ENCODE measurements at places on chromosomes 12 and 14. TPM values are rescaled to one million over a fixed set of nuclear protein-coding genes. Genes with fewer than 3 reads are reported as not detected.

DNA sequence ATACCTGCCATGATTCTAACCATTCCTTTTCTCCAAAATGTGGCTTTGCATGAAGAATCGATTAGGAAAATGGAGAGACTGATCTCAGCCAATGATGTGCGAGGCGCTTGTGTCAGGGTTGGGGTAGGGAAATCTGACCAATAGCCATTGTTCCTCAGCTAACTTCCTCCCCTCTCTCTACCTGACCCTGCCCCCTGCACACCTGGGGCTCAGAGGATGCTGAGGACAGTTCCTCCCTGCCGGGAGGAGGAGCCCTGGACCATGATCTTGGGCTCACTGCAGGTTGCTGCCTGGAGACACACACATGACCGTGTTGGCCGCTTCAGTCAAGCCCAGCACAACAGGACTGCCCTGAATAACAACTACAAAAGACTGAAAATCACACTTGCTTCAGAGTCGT, 119.8 kb upstream of the SFSWAP start:
- no peak for DNase-seq

LMNTD1 gene
- not detected for polyA plus RNA-seq

DNA sequence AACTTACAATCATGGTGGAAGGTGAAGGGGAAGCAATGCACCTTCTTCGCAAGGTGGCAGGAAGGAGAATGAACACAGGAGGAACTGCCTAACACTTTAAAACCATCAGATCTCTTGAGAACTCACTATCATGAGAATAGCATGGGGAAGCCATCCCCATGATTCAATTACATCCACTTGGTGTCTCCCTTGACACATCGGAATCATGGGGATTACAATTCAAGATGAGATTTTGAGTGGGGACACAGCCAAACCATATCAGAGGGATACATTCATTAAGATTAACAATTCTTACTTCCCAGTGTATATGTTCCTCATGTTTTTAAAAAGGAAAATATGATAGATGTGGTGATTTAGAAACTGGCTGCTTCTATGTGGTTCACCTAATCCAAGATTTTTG, 117.9 kb downstream of the PDE3A start:
- no peak for DNase-seq

DNA sequence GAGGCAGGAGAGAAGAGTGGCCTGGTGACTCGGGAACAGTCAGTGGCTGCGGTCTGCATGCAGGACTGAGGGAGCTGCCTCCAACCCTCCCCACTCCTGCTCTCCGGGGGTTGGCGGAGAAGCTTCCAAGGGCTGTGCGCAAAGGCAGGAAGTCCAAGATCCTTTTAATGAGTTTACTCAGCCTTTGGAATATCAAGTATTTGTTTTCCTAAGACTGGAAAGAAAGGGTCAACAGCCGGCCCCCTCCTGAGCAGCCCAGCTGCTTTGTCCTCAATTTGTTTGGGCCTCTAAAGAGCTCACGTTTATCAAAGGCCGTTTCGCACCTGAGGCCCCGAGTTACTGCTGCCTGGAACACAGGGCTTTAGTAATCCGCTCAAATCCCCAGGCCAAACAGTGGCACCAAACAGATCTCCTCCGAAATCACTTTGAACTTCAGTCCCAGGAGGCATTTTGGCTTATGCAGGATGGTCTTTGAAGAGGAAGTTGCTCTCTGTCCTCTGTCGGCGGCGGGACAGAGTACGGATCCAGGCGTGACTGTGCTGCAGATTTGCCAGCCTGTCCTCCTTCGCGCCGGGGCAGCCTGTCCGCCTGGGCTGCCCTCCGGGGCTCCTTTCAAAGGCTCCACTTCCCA, 117.2 kb upstream of the FZD10 start:
- DNase-seq = peak; percentile 24

- no peak for DNase-seq
Observed at GRCh38 chr14:55123101-55123500, 6.0 kb upstream of the LGALS3 start.

FOXM1 gene
- 35.1 TPM for polyA plus RNA-seq
